ENCODE measurements at places on chromosomes 6 and 20.

DNA sequence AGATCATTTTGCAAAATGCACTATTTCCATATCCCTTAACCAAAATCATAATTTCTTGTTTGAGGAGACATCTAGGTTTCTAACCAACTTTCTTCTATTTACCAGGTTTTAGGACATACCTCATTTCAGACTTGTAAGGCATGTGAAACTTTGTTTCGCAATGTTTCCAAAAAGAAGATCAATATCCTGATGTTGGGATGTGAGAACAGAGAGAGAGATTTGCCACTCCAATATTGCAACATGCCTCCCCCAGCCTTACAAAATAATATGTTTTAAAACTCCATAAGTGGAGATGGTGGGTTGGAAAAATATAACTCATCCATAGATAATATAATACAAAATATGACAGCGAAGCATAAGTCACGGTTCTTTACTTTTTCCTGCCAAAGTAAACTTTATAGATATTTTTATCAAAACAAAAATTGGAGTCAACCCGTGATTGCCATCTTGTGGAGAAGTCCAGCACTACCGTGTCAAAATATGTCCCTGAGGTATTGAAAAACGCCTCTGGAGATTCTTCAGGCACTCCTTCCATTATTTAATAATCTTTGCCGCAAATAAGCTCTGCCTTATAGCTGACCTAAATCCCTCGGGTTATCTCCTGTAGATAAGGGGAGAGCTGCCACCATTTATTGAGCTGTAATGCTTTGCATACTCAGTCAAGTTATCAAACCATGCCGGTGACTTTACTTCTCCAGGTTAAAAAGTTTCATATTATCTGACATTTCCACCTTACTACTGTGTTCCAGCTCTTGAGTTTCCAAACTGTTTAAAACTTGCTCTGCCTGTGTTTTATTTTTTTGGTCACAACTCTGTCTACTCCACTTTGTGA, 534.2 kb downstream of the HACE1 start:
- DNase-seq, result no peak

DNA sequence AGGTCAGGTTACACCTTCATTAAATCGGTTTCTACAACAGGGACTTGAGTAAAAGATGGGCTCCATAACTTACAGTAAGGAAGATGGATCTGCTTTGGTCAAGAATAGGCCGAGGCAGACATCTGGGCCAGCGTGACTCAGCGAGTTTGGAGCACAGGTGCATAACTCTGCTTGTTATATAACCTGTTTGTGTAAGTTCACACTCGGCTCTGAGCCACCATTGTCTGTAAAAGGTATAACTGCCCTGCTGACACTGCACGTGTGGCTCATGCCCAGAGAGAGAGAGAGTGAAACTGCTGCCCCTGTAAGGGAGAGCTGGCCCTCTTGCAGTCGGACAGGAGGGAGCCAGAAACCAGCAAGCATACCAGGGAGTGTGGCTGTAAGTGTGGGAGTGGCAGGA, 737.9 kb upstream of the SLC35B3 start:
- DNase-seq, result no peak

- DNase-seq, result no peak
Observed at GRCh38 chr20:39719293-39719692, 757.1 kb downstream of the DHX35 start.

- DNase-seq, result no peak
Observed at GRCh38 chr20:35216541-35216940, 9.9 kb upstream of the MMP24 start.

DNA sequence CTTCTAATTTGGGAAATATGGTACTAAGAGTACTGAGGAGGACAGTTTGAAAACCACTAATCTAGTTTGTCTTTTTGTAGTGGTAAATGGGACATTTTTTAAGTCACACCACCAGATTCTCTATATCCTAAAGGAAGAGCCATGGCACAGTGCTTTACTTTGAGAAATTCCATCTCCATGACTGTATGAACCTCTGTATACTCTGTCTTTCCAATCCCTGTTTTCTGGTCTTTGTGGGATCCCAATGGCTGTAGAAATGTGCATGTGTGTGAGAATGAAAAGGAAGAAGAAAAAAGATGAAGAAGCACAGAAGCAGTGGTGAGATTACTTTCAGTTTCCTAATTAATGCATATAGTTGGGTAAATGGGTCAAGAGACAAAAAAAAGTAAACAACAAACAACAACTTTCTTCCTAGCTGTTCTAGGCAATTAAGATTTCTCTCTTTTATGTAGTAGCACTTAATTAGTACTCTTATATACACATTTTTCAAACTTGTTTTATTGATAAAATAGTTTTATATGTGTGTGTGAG, 141.2 kb upstream of the HCRTR2 start:
- DNase-seq, result no peak

Data from CD4-positive, alpha-beta memory T cell (primary cell).